ENCODE measurements at places on chromosomes 6 and 20.

DNA sequence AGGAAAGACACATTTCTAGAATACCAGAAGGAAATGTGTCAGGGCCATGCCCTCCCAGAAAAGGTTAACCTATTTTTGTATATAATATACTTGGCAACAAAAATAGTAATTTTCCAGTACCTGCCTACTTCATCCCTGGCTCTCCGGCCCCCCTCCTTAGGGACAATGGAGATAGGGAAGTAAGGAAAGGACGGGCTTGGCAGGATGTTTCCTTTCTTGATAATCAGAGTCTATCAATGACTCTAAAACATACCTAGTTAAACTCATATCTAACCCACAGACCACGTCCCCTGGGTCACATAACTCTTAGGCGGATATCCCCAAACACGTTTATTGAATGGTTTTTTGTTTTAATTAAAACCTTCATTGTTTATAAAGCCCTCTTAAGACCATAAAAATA lies 11.8 kb downstream of the UQCC2 start:
- no peak for DNase-seq

DNA sequence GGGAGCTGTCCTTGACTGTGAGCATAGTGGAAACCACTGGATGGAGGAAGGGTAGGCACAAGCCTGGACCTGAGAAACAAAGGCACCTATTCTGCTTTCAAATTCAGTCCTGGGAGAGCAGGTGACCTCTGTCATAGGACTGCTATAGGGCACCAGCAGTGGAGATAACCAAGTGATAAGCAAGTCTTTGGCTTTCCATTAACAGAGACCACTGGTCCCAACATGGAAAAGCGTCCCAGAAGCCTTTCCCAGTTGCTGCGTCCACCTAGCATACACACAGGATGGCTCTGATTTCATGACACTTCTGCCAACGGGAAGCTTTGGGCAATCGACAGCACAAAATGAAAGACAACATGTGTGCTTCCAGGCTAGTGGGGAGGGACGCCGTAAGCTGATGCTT lies 8.9 kb downstream of the SLC22A3 start:
- no peak for DNase-seq

DNA sequence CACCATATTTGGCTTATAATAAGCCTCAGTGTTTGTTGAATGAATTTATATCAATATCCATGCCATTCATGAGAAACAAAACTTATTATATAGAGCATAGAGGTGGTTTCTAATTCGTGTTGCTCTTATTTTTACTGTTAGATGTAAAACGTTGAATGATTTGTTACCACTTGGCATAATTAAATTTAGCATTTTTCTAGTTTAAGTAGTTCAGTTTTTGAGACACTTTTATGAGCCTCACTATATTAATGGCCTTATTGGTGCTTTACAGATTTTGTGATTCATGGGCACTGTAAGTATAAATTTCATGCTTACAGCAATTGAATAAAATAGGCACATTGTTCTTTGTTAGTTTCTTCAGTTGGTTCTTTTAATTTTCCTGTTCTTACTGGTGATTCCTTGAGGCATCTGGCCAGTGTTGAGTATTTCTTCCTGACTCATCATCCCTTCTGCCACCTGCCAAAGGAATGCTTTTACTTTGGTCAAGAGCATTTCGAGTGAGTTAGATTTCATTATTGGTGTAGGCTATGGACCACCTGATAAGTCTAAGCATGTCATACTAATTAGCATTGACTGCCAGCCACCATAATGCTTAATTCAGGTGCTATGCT lies 34.8 kb downstream of the CDKAL1 start:
- no peak for DNase-seq

- DNase-seq, result no peak
Measured at GRCh38 chr6:90425161-90425641, 128.6 kb upstream of the BACH2 start.

DNA sequence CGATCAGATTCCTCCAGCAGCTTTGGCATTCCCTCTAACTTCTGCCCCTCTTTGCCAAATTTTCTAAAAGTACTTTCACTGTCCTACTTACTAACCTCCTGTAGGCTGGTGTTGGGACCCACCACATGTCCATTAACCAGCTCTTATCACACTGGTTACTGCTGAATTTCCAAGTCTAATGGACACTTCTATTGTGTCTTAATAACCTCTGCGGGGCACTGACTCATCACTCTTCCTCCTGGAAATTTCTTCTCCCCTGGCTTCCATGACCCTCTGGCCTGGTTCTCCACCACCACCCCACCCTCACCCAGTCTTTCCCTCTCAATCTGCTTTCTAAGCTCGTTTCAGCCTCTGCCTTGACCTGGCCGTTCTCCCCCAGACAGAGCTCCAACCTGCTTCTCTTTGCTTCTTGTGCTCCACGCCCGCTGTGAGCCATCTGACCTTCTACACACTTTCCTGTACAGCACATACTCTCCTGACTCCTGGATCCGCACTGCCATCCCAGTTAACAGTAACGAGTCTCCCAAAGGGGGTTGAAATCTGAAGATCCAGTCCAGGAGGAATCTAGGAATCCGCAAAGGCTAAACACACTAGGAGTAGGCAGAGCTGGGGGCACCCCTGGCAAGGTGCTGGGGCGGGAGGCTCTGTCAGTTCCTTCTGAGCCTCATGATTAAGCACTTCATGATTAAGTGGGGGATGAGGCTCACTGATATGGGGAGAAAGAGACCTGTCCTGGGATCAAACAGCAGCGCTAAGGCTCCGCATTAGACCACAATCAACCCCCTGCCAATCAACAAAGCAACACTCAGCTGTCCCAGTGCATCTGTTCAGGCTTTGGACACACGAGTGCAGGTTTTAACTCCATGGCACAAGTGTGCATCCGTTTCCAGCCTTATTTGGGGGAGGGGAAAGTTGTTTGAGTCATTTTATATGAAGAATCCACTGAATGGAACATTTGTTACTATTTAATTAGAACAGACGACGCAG lies 146.3 kb downstream of the LY86 start:
- no peak for DNase-seq

- peak; percentile 40 for DNase-seq
Measured at GRCh38 chr6:37204014-37204751, 34.2 kb downstream of the PIM1 start.

DNA sequence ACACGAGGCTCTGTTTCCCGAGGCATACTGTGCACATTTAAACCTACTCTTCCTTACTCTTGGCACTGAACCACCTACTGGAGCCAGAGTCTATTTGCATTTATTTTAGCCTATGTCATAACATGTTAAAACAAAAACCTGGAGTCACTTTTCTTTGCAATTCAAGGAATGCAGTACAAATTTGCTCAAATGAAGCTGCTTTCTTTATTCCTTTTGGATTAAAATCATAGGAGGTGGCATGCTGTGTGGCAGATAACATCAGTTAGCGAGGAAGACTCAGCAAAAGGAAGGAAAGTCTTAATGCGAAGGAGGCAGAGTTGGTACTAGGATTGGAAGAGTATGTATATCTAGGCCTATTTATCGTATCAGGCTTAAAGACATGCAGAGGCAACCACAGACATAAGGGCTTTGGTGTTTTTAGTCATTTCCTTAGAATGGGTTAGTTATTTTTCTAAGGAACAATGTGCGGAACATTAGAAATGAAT lies 92.9 kb downstream of the SAMD3 start:
- DNase-seq, result peak; percentile 30

GRCh38 chr6:658244-658643 lies 1.3 kb upstream of the HUS1B start:
- DNase-seq, result peak; percentile 76

DNA sequence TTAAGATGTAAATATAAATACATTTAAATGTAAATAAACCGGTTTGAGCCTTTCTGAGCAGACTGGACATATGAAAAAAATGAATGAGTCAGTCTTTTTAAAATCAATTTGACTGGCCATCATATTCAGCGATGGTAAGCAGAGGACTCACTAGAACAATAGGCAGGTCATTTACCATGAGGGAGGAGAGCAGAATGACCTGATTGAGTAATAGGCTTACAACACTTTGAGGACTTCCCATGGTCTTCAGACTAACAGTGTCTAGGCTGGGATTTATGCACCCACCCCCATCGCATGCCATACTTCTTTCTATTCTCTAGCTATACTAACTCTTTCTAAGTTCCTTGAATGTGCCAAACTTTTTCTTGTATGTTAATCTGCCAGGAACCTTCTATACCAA lies 241.9 kb upstream of the RAB32 start:
- DNase-seq, result no peak

DNA sequence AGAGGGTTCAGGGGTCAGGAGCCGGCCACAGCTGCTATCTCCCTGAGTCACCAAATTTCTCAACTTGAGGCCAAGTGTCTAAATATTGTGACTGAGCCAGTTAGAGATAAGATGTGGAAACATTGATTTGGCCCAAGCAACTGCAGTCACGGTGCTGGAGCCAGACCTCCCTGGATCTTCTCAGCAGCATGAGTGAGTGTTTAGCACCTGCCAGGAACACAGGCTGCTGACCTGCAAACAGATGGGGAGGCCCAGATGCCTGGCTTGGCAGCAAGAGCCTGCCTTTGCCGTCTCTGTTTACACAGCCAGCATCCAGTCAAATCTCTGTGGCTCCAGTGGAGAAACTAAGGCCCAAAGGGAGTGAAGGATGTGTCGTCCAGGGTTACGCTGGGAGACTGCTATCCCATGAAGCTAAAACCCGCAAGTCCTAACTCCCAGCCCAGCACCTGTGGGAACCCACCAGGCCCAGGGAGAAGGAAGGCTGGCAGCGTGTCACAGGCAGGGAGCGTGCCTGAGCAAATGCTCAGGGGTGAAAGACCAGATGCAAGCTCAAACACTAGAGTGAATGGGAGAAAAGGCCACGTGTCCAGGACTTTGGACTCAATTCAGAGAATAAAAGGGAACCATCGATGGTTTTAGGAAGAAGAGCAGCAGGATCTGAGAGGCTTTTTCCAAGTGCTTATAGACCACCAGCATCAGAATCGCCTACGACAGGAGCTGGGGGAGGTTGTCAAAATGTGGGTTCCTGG lies 15.9 kb upstream of the PTGIS start:
- DNase-seq, result peak; percentile 58

DNA sequence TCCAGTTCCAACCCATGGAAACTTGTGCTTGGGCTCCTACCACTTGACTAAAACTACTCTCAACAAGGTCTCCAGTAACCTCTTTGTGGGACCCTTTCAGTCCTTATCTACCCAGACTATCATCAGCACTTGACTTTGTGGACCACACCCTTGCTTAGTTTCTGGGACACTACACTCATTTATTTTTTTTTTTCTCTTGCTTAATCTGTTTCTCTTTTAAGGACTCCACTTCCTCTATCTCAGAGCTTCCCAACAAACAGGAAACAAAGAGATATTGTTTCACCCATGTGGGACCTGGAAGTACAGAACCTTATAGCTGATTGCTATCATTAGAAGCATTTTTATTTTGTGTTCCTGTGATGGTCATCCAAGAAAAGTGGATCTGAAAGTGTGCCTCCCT lies 28.8 kb upstream of the ME1 start:
- DNase-seq, result no peak

- DNase-seq, result peak; percentile 13
Measured at GRCh38 chr6:135722190-135722589, 129.3 kb upstream of the PDE7B start.

DNA sequence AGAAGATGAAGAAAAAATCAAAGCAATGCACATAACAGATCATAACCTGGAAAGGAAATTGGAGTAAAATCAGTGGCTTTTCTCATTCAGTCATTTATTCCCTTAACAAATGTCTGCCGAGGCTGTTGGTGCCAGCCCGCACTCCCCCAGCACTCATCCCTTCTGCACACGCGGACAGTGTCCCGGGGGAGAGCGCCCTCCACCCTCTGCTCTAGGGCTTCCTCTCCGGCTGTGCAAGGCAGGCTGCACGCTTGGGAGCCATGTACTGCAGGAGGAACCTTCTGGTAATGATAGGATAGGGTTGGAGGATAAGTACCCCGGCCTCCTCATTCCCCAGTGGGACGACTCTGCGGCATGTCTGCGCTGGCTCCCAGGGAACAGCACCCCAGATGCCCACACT lies 134.5 kb downstream of the PAX1 start:
- DNase-seq, result no peak

- no peak for DNase-seq
Measured at GRCh38 chr20:43949741-43950618, 35.3 kb downstream of the TOX2 start.

DNA sequence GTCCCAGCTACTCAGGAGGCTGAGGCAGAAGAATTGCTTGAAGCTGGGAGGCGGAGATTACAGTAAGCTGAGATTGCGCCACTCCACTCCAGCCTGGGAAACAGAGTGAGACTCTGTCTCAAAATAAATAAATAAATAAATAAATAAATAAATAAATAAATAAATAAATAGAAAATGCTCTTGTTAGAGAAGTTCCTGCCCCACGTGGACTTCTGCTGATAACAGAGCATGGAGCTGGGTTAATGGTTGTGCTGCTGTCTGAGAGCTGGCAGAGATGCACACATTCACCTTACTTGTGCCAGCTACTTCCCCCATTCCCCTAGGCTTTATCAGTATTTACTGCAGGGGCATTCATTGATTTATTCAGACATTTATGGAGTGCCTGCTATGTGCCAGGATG lies 155.2 kb upstream of the KCNG1 start:
- no peak for DNase-seq

DNA sequence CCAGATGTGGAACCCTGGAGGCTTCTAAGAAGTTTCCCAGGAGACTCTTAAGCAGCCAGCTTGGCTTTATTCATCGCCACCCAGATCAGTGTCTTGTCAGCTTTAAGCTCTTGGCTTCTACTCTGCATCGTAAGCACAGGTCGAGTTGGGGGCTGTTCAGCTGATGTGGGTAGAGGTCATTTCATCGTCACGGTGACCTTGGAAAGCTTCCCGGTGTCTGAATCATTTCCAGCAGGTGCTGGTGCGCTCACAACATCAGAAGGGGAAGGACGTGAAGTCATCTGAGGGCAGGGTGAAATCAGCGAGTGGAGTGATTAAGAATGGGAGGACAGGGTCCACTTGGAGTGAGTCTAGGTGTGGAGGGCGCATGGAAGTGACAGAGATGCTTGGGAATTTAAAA lies 112.6 kb downstream of the SASH1 start:
- DNase-seq, result peak; percentile 46

DNA sequence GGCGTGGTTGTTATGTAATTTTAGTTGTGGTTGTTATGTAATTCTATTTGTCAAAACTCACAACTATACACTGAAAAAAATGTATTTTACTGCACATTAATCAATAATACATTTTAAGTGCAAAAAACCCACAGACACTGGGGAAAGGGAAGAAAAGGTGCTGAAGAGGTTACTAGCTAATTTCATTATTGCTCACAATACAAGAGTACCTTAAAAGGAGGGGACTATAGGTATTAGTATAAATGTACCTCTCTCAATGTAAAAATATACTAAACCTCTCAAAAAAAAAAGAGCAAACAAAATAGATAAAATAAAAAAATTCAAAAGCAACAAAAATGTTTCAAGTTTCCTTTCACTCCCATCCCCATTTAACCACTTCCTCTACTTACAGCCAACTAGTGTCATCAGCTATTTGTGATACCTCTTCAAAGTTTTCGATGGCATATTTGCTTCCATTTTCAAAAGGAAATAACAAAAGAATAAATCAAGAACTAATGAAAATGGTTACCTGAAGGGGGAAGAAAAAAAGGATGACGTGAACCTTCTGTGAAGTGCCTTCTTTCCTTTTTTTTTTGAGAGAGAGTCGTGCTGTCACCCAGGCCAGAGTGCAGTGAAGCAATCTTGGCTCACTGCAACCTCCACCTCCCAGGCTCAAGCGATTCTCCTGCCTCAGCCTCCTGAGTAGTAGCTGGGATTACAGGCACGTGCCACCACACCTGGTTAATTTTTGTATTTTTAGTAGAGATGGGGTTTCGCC lies 30.2 kb downstream of the RANBP9 start:
- DNase-seq, result no peak
